ENCODE measurements at places on chromosomes 5 and 9.

DNA sequence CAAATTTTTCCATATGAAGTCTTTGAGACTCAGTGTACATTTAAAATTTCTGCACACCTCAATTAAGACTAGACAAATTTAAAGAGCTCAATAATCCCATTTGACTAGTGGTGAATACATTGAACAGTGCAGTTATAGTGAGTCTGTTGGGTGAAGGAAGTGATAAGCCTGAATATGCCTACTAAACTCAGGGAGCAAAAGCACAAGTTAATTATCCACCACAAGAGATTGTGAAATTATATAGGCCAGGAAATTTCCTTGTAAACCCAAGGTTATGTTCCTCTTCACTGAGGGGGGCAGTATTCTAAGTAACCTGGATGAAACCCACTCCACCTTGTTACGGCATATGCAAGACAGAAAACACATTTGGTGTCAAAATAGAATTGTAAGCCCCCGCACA, 612.9 kb upstream of the DAB2 start:
- DNase-seq = no peak

- DNase-seq = no peak
Observed at GRCh38 chr5:169265888-169266287, 35.1 kb downstream of the SLIT3 start.

DNA sequence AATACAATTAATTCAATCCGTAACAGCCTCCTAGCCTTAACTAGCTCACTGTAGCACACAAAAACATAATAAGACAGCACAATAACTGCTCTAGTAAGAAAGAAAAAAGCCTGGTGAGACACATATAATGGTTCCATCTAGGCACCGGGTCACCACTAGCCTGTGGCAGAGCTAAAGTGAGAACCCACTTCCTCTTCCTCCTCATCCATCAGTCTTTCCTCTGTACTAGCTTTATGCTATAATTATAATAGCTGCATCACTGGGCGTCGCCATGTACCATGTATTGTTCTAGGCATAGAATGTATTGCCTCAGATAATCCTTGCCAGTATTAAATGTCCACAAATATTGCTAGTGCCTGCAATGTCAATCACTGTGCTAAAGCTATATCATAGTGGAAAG, 23.1 kb downstream of the ADRB2 start:
- DNase-seq = no peak

GRCh38 chr5:138366632-138367382, 14.3 kb downstream of the KDM3B start:
- no peak for DNase-seq

GRCh38 chr9:124559871-124560270, 52.7 kb upstream of the NR5A1 start:
- no peak for DNase-seq

- DNase-seq = no peak
Observed at GRCh38 chr5:18119156-18119785, 485.0 kb downstream of the TAF11L14 start.

DNA sequence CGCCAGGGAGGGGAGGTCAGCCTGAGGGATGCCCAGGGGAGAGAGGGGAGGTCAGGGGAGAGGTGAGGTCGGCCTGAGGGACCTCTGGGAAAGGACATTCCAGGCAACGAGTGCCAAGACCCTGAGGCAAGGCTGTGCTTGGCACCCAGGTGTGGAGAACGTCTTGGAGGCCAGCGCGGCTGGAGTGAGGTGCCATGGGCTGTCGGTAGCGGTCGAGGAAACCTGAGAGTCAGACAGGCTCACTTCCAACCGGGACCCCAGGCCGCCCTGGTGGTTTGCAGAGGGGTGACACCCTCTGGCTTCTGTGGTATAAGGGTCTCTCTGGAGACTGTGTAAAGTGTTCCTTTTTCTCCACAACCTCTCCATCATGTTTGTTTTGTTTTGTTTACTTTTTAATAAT, 82.9 kb downstream of the CACNA1B start:
- DNase-seq = no peak

- no peak for DNase-seq
Observed at GRCh38 chr5:143657647-143658285, 154.2 kb upstream of the HMHB1 start.

- DNase-seq = peak; percentile 39
Observed at GRCh38 chr9:122777935-122778627, 10.7 kb upstream of the OR5C1 start.

- no peak for DNase-seq
Observed at GRCh38 chr5:172167895-172168294, 20.1 kb downstream of the STK10 start.

GRCh38 chr5:103393101-103393754, 134.7 kb downstream of the MACIR start:
- DNase-seq = peak; percentile 69

DNA sequence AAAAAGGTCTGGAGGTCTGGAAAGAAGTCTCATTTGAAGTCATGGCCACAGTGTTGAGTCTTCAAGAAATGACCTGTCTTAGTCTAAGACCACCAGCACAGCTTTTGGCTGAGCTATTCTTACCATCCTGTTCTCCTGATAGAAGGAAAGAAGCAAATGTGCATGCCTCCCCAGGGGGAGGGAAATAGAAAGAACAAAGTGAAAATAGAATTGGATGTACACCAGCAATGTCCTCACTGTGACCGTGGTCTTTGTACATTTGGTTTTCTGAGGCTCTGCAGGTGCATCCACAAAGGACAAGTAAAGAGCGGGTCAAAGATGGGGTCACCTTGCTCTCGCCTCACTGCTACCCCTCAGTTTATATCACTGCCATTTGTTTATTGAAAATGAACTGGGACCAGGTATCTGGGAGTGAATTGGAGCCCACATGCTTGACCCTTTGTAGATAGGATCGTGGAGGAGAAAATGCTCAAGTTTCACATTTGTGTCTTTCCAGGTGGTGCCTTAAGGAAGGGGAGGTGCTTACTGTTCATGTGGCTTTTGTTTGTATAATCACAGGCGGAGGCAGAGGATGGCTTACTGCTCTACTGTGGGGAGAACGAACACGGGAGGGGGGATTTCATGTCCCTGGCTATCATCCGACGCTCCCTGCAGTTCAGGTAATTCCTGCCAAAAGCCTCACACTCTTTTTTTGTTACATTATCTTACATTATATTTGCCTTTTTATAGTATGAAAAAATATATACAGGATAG, 147.8 kb downstream of the LIFR start:
- DNase-seq = no peak

DNA sequence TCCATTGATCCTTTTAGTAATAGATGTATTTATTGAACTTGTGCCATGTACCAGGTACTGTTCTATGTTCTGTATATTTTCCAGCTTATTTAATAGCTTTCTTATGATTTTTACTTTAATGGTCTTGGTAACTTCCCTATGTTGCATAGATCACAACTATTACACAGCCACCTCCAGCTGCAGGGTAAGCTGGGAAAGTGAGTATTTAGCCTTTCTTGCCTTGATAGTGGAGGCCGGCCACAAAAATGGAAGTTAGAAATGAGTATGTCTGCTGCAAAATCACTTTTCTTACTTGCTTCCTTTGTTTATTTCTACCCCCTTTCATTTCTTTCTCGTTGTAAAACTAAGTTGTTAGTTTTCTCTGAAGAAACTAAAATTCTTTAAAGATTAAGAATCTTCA, 43.1 kb upstream of the ANKDD1B start:
- DNase-seq = no peak

- no peak for DNase-seq
Observed at GRCh38 chr5:61371474-61371873, 39.4 kb downstream of the ZSWIM6 start.

DNA sequence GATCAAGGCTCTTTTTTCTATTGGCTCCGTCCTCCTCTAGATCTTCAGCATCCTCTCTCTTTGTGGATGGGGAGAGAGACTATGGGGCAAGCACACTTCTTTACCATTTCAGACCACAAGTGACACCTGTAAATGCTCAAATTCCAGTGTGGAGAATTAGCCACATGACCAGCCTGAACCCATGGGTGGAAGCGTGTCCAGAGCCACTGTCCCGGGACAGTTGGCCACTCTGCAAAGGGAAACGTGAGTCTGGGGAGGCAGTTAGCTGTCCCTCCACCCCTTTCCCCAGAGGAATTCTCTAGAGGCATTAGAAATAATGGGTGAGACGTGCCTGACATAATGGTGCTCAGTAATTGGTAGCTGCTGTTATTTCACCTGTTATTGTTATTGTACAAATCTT, 40.9 kb downstream of the AMBP start:
- no peak for DNase-seq

DNA sequence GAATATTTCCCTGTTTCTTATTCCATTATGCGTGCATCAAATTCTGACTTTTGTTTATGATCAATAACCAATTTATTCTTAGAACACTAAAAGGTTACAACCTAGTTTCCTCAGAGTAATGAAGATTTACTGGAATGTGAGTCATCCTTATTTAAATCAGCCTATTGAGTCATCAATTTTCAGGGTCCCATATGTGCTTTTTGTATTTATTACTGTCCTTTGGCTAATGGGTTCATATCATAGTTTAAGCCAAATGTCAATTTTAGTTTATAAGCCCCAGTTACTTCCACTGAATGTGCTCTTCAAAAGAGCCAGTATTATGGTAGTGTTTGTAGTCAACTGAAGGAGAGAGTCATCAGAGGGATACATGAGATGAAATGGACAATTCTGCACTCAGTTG, 359.2 kb downstream of the PRR16 start:
- DNase-seq = no peak

DNA sequence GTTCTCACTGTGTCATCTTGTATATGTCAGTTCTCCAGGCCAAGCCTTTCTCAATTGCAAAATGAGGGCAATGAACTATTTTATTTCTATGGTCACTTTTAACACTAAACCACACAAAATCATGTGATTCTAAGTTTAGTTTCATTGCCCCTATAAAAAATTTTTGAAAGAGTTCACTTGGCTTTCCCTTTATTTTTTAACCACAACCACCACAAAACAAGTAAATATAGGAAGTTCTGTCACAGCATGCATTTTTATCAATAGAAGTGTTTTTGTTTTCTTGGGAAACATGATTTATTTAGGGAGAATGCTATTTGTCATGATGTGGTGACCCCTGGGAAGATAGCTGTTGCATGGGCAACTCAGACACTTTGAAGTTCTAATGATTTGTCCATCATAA, 169.1 kb downstream of the CSNK1G3 start:
- DNase-seq = peak; percentile 37

DNA sequence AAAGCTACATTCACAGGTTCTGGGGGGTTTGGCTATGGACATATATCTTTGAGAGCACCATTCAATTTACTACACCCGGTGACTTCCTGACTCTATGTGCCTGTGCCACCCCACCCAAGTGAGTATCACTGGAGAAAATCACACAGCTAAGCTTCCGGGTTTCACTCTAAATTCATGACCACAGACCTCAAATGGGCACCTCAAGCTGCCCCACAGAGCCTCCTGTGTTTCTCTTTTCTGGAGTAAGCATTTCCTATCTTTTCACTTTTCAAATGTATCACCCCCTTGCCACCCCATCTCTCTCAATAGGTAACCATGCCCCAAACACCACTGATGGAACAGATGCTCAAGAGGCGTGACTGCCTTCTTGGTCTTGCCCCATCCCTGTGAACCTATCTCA, 49.2 kb upstream of the NEK6 start:
- no peak for DNase-seq

DNA sequence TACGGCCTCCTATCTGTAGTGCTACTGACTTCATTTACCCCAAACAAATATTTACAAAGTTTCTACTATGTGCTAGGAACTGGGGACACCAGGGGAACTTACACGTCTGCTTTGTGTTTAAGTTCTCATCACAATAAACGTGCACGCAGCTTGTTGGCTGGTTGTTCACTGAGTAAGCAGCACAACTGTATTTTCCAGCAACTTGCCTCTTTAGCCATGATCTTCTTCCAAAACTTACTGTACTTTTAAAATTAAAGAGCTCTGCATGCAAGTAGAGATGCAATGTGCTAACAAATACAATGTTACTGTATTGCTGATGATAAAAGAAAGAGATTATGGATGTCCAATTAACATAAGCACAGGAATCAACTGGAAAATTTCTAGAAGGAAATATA, 62.8 kb downstream of the RAPGEF1 start:
- DNase-seq = no peak

- no peak for DNase-seq
Observed at GRCh38 chr5:138949223-138949574, 74.1 kb upstream of the LRRTM2 start.

DNA sequence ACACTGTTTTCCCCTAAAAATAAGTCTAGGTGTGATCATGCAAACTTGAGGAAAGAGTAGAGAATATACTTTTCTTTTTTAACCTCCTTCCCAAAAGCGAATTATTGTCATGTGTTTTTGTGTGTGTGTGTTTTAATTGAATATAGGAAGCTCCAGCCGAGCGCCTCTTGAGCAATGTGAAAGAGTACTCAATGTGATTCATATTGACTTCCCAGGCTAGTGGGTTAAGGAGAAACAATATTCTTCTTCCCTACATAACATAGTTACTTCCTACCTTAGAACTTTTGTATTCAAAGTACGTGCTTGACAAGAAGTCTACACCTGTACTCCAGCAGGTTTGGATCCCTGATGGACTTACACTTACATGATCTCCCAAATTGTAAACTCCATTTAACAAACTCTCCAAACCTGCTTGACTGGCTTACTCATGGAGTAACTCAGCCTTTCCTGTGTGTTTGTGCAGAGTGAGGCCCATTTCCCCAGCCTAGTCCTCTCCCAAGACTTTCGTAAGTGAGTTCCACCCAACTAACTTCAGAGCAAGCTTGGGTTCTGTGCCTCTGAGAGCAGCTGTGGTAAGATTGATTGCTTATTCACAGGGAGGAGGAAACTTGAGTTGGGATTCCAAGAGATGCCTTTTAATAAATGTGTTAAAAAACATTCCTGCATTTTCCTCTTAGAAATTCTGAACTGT, 9.3 kb downstream of the SLC28A3 start:
- no peak for DNase-seq

DNA sequence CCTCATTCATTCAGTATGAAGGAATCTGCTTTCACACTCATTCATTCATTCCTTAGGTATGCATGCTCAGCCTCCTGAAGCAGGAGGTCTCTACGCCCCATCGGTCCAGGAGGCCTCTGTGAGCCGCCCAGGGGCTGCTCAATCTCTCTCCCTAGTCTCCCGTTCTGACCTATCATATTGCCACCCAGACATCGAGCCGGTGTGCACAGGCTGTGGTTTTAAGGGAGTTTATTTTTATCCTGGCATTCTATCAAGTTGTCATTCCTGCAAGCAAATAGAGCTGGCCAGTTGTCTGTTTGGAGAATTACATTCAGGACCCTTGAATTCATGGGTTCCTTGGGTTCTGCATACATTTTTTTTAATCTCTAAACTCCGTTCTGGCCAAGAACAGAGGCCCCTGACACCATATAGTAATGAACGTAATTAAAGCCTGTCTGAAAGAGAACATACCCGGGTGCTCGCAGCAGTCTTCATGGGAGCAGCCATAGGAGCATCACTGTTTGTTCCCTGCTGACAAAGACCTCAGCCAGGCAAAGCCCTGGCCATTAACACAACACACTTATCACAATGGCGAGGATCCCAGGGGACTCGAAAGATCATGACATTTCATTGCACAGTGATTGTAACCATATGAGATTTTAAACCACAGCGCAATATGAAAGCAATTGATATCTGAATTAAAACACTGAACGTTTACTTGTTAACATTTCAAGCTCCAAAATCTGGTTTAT, 80.9 kb downstream of the ADAMTS16 start:
- no peak for DNase-seq

GRCh38 chr5:14502294-14502690, 79.3 kb upstream of the OTULINL start:
- DNase-seq = no peak

- DNase-seq = no peak
Observed at GRCh38 chr5:173325091-173325698, 3.0 kb downstream of the STC2 start.

- no peak for DNase-seq
Observed at GRCh38 chr5:119079318-119079921, 8.5 kb downstream of the DMXL1 start.

Data from GM04504 (cell line).